ENCODE measurements at places on chromosomes 6 and 20. TPM values are rescaled to one million over a fixed set of nuclear protein-coding genes. Genes with fewer than 3 reads are reported as not detected.

Gene ENPP1
- 5.7 TPM for total RNA-seq

Gene PRPH2
- 9.9 TPM for total RNA-seq

Gene MATN4
- not detected for total RNA-seq

Gene PHACTR3
- total RNA-seq = 17.4 TPM

DNA sequence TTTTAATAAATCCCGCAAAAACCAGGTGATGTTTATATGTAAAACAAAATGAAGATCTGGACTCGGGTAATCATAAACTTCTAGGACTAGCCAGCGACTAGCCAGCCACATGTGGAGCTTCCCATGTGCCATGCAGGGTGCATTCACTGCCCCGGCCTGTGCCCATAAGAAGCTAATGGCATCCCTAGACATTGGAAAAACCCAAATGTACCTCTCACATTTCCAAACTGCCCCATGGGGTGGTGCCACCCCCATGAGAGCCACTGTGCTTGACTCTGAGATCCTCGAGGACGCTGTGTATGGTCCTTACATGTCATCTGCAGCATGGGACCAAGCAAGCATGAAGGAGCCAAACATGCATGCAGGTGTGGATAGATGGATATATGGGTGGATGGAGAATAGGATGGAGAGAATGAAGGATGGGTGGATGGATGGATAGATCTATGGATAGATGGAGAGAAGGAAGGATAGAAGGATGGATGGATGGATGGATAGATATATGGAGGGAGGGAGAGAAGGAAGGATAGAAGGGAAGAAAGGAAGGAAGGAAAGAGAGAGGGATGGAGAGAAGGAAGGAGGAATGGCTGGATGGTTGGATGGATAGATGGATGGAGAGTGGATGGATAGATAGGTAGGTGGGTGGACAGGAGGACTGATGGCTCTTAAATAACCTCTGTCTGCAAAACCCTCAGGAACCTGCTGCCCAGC lies 203.6 kb downstream of the CDH4 start:
- no peak for DNase-seq
- no peak overlapping the region for H3K27ac ChIP-seq
- no peak overlapping the region for H3K4me3 ChIP-seq
- H3K27me3 ChIP-seq = no peaks in the 10 kb centered on the region
- no peaks in the 10 kb centered on the region for H3K4me1 ChIP-seq

DNA sequence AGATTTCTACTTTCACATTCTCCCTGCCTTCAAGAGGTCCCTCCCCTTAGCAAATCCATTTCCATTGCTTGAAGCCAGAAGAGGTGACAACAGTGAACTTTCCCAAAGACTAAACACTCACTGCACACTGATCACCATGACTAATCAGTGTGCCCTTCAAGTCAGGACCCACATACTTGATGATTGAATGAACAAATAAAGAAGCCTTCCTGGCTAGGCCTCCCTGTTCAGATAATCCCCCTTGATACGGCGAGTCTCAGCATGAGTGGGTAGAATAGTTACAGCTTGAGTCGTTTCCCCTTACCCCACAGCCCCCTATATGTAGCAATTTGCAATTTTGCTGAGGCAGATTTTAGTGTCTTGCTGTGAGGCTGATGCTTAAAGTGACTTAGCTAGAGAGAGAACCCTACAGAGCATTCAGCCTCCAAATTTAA lies 102.2 kb downstream of the UNC5CL start:
- no peak for DNase-seq
- no peaks in the 10 kb centered on the region for H3K4me1 ChIP-seq
- no peaks in the 10 kb centered on the region for H3K27me3 ChIP-seq
- no peaks in the 10 kb centered on the region for H3K36me3 ChIP-seq
- H3K27ac ChIP-seq = no peak overlapping the region
- H3K4me3 ChIP-seq = no peak overlapping the region

DNA sequence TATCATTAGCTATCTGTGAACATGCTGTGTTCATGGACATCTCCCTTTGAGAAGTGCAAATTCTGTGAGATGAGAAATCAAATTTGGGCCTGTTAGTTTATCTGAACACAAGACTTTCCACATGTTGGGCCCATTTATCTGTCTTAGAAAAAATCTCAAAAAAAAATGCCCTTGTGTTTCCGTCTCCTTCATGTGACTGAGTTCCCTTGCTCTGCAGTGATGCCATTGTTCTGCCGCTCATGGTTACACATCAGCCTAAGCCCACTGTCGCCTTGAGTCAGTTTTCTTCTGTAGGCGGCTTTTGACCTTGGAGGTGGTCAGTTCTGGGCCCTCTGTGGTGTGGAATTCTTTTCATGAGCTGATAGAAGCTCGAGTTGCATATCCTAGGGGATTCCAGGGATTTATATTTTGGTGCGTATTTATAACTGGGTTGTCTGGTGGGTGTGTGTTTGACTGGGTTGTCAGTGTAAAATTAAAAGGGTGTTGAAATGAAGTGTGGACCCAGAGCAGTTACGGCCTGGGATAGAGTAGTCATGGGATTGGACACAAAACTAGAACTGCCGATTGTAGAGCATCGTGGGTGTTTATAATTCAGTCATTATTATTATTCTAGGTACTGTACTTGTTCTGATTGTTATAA lies 156.7 kb downstream of the JARID2 start:
- H3K4me3 ChIP-seq = no peak overlapping the region
- H3K4me1 ChIP-seq = no peaks in the 10 kb centered on the region
- H3K36me3 ChIP-seq = no peaks in the 10 kb centered on the region

DNA sequence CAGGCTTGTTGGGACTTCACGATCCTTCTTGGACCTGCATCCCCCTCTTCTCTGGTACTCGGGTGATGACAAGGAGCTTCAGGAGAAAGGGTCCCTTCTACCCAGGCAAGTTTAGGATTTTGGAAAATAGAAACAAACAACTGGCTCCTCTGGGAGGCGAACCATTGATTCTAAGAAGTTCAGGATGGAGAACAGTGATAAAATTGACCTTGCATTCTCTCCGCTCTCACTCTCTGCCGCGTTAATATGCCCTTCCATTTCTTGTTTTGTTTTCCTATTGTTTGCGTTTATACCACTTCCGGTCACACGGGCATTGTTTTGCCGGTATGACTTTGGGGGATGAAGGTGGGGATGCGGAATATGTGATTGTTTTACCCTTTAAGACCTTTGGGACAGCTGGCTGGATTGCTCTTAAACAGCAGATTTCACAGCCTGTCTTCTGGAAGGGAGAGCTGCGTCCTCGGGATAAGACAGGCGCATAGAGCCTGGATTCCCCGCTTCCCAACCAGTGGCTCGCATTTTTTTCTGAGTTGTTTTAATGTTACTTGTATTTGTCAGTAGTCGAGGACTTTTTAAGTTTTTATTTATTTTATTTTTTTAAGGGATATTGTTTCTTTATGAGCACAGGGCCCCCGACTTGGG lies 144.3 kb upstream of the ZNF184 start:
- no peak overlapping the region for H3K27ac ChIP-seq
- H3K36me3 ChIP-seq = no peaks in the 10 kb centered on the region
- no peak overlapping the region for H3K4me3 ChIP-seq
- DNase-seq = no peak

DNA sequence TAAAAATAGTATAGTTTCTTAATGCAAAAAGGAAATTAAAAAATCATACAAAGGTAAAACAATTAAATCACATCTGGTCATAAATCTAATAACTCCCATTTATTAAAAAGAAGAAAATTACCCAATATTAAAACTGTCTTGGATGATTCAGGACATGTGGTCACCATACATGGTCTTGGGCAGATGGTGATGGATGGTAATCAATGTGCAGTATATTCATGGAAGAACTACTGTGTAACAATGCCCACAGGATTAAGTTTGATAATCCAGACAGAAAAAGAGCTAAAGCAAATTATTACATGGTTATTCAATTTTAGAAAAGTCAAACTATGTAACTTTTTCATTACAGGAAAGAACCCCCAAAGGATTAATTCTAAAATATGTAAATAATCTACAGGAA lies 480.6 kb downstream of the QKI start:
- no peaks in the 10 kb centered on the region for H3K36me3 ChIP-seq
- no peak overlapping the region for H3K27ac ChIP-seq
- no peak for DNase-seq
- H3K4me1 ChIP-seq = no peaks in the 10 kb centered on the region
- no peaks in the 10 kb centered on the region for H3K27me3 ChIP-seq

DNA sequence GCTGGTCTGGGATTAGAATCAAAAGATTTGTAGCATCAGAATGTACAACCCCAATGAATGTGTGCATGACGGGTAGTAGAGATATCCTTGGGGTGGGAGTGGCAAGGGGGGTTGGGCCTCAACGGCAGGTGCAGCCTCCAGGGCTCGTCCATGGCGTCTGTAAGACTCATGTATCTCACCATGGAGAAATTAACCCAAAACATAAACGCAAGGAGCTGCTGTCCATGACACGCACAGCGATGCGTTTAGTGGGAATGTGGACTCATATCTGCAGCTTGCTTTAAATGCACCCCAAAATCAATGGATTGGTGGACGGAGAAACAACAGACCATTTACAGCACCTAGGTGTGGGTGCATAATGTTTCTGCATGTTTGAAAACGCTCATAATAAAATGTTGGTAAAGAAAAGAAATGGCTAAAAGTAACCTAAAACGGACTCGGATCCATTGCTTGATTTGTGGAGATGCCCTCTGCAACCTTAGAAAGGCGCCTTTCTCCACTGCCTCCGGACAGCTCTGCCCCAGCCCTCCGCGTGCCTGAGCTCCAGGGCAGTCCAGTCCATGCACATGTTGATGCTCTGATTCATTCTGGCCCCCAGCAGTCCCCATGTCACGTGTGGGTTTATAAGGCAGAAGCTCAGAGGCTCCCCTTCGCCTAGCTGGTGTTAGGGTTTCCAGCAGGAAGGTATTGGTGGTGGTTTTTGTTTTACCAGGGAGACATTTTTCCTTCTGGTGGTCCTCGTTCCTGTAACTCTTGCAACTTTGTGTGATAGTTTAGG lies 24.5 kb downstream of the PYGB start:
- no peaks in the 10 kb centered on the region for H3K4me1 ChIP-seq
- H3K4me3 ChIP-seq = no peak overlapping the region
- DNase-seq = peak; percentile 24
- H3K36me3 ChIP-seq = no peaks in the 10 kb centered on the region
- no peaks in the 10 kb centered on the region for H3K27me3 ChIP-seq

DNA sequence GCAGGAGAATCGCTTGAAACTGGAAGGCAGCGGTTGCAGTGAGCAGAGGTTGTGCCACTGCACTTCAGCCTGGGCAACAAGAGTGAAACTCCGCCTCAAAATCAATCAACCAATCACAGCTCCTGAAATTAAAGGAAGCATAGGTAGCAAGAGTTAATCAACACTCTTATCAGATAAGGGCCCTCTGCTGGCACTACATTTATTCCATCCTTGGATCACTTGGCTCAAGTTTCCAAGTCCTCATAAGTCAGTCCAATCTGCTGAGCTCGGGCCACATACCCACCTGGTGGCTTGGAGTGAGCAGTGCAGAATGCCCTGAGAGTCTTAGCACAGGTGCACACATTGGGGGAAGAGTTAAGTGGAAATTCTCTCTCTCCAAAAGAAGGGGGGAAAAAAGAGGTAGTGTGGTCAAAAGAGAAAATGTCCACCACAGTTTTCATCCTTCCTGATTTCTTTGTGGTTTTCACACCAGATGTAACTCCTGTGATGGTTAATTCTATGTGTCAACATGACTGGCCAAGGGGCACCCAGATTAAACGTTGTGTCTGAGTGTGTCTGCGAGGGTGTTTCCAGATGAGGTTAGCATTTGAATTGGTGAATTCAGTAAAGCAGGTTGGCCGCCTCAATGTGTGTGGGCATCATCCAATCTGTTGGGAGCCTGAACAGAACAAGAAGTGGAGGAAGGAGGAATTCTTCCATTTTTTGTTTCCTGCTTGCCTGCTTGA lies 14.2 kb upstream of the FAM8A1 start:
- H3K27ac ChIP-seq = no peak overlapping the region
- DNase-seq = no peak
- no peaks in the 10 kb centered on the region for H3K36me3 ChIP-seq
- H3K27me3 ChIP-seq = no peaks in the 10 kb centered on the region
- H3K4me3 ChIP-seq = no peak overlapping the region

DNA sequence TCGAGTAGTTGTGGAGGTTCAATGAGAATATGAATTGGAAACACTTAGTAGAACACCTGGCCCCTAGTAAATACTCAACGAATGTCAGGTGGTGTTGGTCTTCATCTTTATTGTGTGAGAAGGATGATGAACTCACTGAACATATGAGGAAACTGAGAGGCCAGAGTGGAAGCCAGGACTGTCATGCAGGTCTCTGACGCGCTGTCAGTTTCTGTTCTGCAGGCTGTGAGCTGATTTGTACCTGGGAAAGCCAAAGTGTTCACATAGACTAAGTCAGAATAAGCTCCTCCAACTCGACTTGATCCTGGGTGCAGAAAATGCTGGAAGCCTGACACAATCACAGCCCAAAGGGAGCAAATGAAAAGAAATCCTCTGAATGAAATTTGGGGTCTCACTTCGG lies 222.2 kb downstream of the LY86 start:
- H3K27me3 ChIP-seq = no peaks in the 10 kb centered on the region
- no peaks in the 10 kb centered on the region for H3K4me1 ChIP-seq
- no peaks in the 10 kb centered on the region for H3K36me3 ChIP-seq

DNA sequence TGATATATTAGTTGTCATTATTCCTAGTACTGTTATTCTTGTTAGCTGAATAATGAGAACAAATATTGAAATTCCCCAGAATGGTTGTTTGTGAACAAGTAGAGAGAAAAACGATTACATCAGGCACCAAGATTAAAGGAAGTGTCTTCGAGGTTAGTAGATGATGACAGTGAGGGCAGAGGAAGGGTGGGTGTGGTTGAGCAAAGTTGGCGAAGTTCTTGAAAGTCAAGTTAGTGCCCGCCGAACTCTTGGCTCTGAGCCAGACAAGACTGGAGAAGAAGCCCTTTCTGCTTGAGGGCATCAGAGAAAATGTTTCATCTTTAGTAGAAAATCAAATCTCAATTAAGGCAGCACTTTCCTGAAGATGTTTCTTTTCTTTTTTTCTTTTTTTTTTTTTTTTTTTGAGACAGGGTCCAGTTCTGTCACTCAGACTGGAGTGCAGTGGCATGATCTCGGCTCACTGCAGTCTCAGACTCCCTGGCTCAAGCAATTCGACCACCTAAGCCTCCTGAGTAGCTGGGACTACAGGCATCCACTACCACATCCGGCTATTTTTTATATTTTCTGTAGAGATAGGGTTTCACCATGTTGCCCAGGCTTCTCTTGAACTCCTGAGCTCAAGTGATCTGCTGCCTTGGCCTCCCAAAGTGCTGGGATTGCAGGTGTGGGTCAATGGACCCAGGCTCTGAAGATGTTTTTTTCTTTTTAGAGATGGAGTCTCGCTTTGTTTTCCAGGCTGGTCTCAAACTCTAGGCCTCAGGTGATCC lies 77.1 kb downstream of the SGK1 start:
- H3K36me3 ChIP-seq = no peaks in the 10 kb centered on the region
- DNase-seq = peak; percentile 77
- H3K27ac ChIP-seq = no peak overlapping the region
- no peaks in the 10 kb centered on the region for H3K27me3 ChIP-seq

Measured in Peyer's patch (tissue), 4 donors.